ENCODE measurements at places on chromosomes 1 and 21.

DNA sequence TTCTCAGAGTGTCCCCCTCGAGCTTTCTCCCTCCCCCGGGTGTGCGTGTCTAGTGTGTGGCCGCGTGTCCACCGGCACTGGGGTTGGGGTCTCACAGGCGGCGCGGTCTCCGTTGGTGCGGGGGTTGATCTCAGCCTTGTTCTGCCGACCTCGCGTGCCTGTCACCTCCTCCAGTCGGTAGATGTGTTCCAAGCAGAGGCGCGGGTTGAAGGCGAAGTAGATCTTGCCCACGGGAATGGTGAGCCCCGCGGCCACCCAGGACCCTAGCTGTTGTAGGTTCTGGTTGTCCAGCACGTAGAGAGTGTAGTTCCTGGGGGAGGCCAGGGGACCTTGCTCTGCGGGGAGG lies 9.8 kb downstream of the INSRR start:
- DNase-seq, result no peak

GRCh38 chr1:193654951-193655735 lies 468.7 kb upstream of the B3GALT2 start:
- no peak for DNase-seq

DNA sequence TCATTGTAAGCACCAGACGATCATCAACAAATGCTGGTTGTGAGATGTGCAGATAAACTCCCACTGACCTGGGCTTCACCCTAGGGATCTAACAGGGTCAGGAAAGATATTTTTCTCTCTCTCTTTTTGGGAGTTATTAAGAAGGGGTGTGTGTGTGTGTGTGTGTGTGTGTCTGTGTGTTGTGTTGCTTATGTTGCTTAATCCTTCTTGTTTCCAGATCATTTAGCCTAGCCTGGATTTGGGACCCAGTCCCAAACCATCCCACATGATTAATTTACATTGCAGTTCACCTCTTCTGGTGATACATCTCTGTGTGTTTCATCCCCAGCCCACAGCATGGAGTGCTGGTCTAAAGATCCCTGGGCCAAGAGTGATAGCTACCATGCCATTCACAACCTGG lies 122.8 kb upstream of the IPO9 start:
- DNase-seq, result no peak

DNA sequence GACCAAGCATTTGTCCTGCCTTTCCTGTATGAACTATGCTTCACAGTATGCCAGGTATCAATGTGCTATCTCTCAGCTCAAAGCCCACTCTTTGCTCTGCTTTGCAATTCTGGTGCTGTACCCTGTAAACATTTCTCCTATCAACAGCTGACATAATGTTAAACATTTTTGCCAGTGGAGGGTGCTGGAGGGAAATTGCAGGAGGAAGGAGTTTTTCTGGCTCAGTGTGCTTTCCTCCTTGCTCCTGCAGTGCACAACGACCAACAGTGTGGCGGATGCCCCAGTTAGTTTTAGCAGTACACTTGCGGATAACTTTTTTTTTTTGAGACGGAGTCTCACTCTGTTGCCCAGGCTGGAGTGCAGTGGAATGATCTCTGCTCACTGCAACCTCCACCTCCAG lies 67.1 kb upstream of the PTGFRN start:
- no peak for DNase-seq

- DNase-seq, result peak; percentile 17
Measured at GRCh38 chr21:28884481-28884880, 108.2 kb downstream of the LTN1 start.

DNA sequence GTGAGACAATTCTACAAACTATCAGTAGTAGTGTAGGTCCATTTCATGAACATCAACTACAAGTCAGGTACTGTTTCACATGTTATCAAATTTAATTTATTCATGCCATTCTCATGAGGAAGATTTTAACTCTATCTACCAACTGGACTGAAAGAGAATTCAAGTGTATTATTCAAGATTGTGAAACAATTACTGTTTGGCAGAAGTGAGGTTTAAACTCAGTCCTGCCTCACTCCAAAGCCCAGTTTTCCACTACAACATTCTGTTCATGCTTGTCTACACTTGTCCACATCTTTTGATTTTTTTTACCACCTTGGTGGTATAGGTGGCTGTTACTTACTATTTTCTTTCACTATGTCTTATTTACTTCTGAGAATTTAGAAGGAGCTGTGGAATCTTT lies 272.9 kb downstream of the TGFB2 start:
- no peak for DNase-seq

DNA sequence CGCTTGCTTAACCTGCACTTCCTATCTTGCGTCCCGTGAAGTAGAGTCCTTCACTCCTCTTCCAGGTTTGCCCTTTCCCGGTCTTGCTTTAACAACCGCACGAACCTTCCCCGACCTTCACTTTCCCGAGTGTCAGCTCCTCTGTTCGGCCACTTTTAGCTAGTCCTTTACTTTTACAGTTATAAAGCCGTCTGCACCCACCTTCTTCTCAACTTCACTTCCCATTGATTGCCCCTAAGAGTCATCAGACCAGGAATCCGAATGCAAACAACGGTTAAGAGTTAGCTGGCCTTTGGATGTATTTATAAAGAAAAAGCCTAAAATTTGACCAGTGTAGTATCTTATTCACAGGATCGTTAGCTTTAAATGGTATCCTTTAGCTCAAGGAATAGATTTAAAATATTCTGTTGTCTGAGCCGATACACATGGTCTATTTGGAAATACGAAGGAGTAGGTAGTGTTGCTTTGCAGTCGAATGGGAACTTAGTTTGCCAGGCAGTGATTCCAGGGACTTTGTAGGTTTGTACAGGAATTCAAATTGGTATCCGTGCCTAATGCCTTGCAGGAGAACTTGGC lies 1.4 kb downstream of the PPP2R5A start:
- DNase-seq, result no peak

- no peak for DNase-seq
Measured at GRCh38 chr1:41365772-41366454, 4.7 kb downstream of the FOXO6 start.

- no peak for DNase-seq
Measured at GRCh38 chr1:118861216-118861615, 126.9 kb downstream of the TBX15 start.

DNA sequence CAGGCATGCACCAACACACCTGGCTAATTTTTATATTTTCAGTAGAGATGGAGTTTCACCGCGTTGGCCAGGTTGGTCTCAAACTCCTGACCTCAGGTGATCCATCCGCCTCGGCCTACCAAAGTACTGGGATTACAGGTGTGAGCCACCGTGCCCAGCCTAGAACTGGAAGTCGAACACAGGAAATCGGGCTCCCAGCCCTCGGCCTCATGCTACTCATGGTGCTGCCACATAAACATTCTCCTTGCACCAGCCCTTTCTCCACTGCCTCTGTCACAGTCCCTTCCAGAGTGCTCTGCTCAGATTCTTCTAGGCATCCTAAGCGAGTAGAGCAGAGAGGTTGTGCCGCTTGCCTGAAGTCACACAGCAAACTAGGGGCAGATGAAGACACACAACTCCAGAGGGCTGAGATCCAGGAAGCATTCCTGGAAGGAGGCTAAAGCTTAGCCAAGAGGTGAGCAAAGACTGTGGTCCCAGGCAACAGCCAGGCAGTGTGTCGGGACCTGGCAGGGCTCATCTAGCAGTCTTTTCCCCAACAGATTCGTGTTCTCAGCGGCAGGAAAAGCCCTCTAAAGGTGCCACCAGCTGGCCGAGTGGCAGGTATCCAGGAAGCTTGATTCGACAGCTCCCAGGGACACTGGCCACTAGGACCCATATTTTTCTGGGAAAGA lies 29.6 kb upstream of the NPPB start:
- DNase-seq, result no peak

DNA sequence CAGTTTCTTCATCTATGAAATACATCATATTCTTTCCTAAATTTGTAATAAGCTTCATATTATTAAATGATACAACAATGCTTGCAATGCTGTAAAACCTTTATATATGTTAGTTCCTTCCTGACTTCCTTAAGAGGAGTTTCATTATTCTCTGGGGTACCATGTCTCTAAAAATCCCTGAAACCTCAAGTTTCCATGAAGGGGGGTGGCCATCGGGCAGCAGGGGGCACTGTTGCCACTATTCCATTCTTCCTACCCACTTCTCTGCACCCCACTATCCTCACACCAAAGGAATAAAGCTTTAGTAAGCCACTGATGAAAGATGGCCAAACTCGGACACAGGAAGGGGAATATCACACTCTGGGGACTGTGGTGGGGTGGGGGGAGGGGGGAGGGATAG lies 9.0 kb upstream of the DMRTB1 start:
- DNase-seq, result no peak

DNA sequence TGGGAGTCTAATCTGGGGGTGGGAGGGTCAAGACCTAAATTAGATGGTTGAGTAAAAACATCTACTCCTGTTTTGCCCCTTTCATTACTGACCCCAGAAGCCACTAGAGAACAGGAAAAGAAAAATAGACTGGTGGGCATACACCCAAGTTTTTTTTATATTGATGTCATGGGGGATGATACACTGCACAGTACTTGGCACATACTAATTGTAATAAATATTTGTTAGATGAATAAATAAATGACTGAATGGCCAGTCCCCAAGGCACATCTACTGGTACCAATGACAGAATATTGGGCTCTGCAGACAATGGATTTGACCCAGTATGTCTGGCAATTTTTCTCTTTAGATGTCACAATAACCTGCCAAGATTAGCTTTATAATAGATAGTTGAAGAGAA lies 36.8 kb upstream of the PTBP2 start:
- DNase-seq, result no peak

- DNase-seq, result peak; percentile 19
Measured at GRCh38 chr1:21534674-21535378, 25.6 kb downstream of the ALPL start.

GRCh38 chr1:205375835-205376545 lies 19.3 kb upstream of the KLHDC8A start:
- DNase-seq, result no peak

- DNase-seq, result no peak
Measured at GRCh38 chr1:147849098-147849895, 53.3 kb upstream of the GJA8 start.

- no peak for DNase-seq
Measured at GRCh38 chr1:22814176-22815042, 103.8 kb downstream of the EPHB2 start.

- DNase-seq, result no peak
Measured at GRCh38 chr21:41784456-41785102, 17.7 kb upstream of the RIPK4 start.

DNA sequence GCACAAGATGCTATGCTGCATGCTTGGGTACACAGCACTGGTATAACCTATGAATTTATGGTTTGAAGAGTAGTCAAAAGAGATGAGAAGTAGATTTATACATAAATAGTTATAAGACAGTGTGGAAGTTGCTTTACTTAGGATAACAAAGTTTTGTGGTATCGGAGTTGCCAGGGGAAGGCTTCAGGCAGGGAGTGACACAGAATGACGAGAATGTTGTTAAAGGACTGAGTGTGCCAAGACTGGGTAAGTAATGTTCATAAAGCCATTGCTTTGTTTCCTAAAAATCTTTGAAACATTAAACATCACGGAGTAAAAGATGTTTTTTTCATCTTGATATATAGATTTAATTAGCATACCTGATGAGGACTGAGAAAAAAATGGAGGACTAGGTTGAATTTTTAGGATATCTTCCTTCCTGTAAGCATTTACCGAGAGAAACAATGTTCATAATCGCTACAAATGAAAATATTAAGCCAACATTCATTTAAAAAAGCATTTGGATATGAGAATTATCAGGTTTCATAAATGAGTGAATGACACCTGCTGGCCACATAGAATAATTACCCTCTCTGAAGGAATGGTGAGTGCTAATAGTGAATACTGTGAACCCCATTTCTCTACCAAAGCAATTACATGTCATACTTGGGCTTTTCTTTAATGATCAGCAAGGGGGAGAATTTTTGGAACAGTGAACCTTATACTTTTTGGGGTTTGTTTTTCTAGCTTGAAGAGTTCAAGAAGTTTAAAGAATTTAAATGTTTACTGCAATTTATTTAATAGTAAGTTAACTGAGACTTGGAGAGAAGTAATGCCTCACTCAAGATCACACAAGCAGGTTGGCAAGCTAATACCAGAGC lies 28.4 kb downstream of the EXTL2 start:
- DNase-seq, result peak; percentile 9

DNA sequence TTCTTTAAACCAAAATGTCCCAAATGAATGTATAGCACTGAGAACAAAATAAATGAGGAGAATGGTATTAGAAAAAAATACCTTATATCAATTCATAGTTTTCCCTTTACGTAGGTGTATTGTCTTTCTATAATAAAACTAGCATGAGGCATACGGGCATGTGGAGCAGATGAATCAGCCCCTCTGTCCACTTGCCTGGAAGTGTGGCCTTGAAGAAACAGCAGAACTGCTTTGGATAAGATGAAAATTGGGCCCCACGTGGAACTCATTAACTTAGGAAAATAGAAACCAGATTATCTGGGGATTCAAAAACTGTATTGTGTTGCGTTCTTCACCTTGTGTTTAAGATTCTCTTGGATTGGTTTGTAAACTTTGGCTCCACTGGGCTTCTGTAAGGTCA lies 356.8 kb upstream of the B3GALT2 start:
- no peak for DNase-seq

DNA sequence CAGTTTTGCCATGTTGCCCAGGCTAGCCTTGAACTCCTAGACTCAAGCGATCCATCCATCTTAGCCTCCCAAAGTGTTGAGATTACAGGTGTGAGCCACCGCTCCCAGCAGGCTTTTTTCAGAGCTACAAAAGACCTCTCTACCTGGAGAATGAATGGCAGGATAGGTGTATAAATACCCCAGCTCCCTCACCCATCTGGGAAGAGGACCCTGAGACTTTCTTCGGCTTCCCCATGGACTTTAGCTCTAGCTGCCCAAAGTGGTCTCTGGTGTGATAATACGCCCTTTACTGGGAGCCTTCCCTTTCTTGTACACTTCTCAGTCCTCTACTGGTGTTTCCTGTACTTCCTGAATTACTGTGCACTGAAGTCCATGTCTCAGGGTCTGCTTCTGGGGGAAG lies 60.6 kb downstream of the PTP4A2 start:
- DNase-seq, result no peak

GRCh38 chr1:92483610-92484471 lies 2.9 kb downstream of the GFI1 start:
- peak; percentile 56 for DNase-seq

DNA sequence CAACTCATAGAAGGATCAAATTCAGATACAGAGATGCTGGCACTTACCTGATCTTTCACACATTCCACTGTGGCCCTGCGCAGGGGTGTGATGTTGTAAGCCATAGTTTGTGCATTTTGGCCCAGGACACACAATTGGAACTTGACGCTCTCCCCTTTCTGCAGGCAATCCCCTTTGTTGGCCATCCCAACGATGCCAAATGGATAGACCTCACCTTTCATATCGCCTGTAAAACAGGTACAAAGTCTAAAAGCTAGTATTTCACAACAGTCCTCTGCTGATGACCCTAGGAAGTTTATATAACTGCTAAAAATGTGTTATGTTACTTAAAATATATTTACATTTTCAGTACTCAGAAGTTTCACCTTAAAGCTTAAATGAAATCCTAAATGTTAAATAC lies 3.9 kb upstream of the NRAS start:
- DNase-seq, result no peak
